ENCODE measurements at places on chromosomes 1 and 21. TPM values are rescaled to one million over a fixed set of nuclear protein-coding genes. Genes with fewer than 3 reads are reported as not detected.

DNA sequence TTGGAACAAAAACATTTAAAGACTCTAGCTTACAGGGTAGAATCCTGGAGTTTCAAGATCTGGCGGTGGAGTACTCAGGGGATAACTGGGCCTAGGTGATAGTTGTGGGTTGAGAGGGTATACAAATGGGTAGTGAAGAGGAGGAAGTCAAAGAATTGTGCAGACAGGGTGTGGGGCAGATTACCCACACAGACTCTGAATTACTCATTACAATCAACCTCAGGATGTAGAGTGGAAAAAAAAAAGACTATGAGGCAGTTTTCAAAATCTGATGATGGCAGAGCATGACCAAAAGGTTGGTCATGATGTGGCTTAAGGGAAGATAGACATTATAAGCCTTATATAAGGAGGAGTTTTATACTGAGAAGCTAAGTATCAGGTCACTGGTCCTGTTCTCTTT is 44.1 kb upstream of the GLIS1 start:
- H3K4me1 ChIP-seq, result no peaks in the 10 kb centered on the region
- H3K36me3 ChIP-seq, result no peaks in the 10 kb centered on the region
- H3K27ac ChIP-seq, result no peak overlapping the region
- H3K27me3 ChIP-seq, result no peaks in the 10 kb centered on the region
- no peak overlapping the region for H3K4me3 ChIP-seq

DNA sequence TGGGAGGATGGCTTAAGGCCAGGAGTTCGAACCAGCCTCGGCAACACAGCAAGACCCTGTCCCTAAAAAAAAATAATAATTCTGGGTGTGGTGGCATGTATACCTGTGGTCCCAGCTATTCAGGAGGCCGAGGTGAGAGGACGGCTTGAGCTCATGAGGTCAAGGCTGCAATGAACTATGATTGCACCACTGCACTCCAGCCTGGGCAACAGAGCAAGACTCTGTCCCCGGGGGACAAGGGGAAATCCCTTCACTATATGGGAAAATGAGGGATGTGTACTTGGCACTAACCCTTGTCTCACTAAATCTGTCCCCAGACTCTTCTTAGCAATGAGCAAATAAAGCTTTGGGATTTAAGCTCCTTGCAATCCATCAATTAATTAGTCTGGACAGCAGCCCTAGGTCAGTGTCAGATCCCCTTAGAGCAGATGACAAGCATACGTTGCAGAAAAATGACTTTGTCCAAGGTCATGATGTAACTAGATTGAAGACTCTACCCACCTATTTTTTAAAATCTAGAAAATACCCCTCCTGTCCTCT is 9.4 kb downstream of the KDM5B start:
- H3K27ac ChIP-seq, result no peak overlapping the region
- DNase-seq, result no peak
- H3K27me3 ChIP-seq, result no peaks in the 10 kb centered on the region
- H3K36me3 ChIP-seq, result no peaks in the 10 kb centered on the region

DNA sequence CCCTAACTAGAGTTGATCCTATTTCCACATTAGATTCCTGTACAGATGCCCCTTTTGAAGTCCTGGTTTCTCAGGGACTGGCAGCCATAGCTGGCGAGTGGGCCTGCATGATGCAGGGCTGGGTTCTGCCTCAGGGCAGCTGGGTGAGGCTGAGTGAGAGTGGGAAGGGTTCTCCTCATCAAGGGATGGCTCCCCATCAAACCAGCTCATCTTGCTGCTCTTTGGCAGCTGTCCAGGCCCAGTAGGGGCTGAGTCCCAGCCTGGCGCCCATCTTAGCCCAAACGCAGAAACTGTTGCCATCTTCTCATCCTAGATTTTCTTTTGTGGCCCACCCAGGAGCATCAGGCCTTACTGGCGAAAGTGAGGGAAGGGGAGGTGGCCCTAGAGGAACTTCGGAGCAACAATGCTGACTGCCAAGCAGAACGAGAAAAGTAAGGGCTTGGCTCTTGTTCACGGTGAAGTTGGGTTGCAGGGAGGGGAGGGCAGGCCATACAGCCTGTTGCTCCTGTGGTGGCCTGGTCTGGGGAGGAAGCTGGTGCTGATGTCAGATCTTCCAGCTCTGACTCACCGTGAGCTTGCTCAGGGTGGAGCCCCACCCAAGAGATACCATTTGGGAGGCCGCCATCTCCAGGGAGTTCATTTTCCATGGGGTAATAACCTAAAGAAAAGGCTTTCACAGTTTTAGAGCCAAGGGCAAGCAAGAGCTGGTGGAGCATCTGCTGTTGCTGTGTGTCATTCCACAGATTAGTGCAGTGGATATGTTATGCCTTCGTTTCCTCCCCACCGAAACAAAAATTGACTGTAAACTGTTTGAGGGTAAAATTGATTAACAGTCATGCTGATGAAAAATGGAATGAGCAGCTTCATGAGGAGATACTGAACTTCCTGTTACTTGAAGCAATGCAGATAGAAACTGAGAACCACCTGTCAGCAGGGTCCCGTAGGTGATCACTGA is 34.7 kb downstream of the TUFT1 start:
- H3K36me3 ChIP-seq, result no peaks in the 10 kb centered on the region
- DNase-seq, result no peak
- no peaks in the 10 kb centered on the region for H3K27me3 ChIP-seq
- H3K4me1 ChIP-seq, result no peaks in the 10 kb centered on the region
- H3K4me3 ChIP-seq, result no peak overlapping the region

DNA sequence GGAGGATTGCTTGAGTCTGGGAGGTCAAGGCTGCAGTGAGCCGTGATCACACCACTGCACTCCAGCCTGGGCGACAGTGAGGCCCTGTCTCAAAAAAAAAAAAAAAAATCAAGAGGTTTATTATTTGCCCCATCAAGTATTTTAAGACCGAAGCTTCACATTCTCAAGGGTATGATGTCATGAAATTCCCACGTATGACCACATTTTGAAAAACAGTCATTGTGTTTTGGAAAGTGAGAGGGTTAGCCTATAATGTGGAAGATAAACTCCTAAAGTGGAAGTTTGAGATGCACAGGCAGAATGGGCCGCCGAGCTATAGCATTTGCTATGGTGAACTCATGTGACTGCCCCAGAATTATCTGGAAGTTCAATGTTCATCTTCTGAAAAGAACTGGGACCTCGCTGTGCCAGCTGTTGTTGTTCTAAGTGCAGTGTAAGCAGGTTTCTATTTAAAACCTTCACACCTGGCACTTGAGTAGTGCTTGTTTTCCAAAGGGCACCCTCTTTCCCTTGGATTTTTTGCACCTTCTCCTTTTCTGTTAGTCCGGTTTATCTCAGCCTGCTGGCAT is 96.9 kb upstream of the SLC25A33 start:
- H3K4me1 ChIP-seq, result peaks cover 14% of the 10 kb centered on the region
- H3K27ac ChIP-seq, result no peak overlapping the region
- no peak for DNase-seq
- no peak overlapping the region for H3K4me3 ChIP-seq
- no peaks in the 10 kb centered on the region for H3K27me3 ChIP-seq
- no peaks in the 10 kb centered on the region for H3K36me3 ChIP-seq

- H3K4me3 ChIP-seq, result no peak overlapping the region
- H3K4me1 ChIP-seq, result no peaks in the 10 kb centered on the region
- no peak for DNase-seq
- no peaks in the 10 kb centered on the region for H3K36me3 ChIP-seq
Observed at GRCh38 chr1:228218513-228219244, 10.8 kb downstream of the OBSCN start.

GRCh38 chr21:25967181-25967900 is 203.2 kb downstream of the APP start:
- H3K27me3 ChIP-seq, result no peaks in the 10 kb centered on the region
- H3K27ac ChIP-seq, result no peak overlapping the region
- H3K36me3 ChIP-seq, result no peaks in the 10 kb centered on the region
- no peak overlapping the region for H3K4me3 ChIP-seq
- no peak for DNase-seq

DNA sequence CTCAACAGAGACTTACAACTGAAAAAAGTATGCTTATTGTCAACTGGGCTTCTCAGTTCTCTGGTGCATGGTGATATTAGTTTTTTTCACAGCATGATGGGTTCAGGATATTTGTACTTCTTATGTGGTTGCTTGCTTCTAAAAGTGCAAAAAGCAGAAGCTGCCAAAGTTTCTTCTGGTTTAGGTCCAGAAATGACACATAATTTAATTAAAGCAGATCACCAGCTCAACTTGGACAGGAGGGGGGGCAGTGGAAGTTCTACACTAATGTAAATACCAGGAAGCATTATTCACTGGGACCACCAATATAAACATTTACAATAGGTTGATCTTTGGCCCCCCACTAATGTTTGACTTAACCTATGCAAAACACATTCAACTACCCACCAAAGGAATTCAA is 354.8 kb upstream of the BRINP3 start:
- H3K4me3 ChIP-seq, result no peak overlapping the region
- no peaks in the 10 kb centered on the region for H3K27me3 ChIP-seq
- no peaks in the 10 kb centered on the region for H3K36me3 ChIP-seq
- no peak for DNase-seq

TSPAN1 gene
- 0.65 TPM for polyA plus RNA-seq

B4GALT2 gene
- polyA plus RNA-seq, result 22.1 TPM

ADAMTS4 gene
- polyA plus RNA-seq, result 0.90 TPM

GRCh38 chr21:37530901-37531351 is 164.4 kb downstream of the DYRK1A start:
- H3K36me3 ChIP-seq, result no peaks in the 10 kb centered on the region
- no peaks in the 10 kb centered on the region for H3K27me3 ChIP-seq
- no peak overlapping the region for H3K4me3 ChIP-seq

GRCh38 chr1:48931506-48932192 is 155.0 kb upstream of the BEND5 start:
- no peaks in the 10 kb centered on the region for H3K36me3 ChIP-seq
- no peak overlapping the region for H3K27ac ChIP-seq
- H3K27me3 ChIP-seq, result no peaks in the 10 kb centered on the region
- H3K4me1 ChIP-seq, result no peaks in the 10 kb centered on the region
- DNase-seq, result no peak
- no peak overlapping the region for H3K4me3 ChIP-seq

SH2D2A gene
- polyA plus RNA-seq, result 0.65 TPM

ADAMTSL4 gene
- 12.1 TPM for polyA plus RNA-seq

ETV3 gene
- polyA plus RNA-seq, result 8.0 TPM

- H3K36me3 ChIP-seq, result no peaks in the 10 kb centered on the region
- no peak overlapping the region for H3K4me3 ChIP-seq
- H3K27me3 ChIP-seq, result no peaks in the 10 kb centered on the region
- no peaks in the 10 kb centered on the region for H3K4me1 ChIP-seq
- H3K27ac ChIP-seq, result no peak overlapping the region
- DNase-seq, result no peak
Observed at GRCh38 chr1:196209265-196209664, 399.0 kb downstream of the KCNT2 start.

GRCh38 chr1:227733751-227734545 is 1.2 kb downstream of the JMJD4 start:
- no peaks in the 10 kb centered on the region for H3K27me3 ChIP-seq
- H3K4me1 ChIP-seq, result peaks cover 33% of the 10 kb centered on the region
- H3K27ac ChIP-seq, result peak overlapping the region; percentile 91
- H3K4me3 ChIP-seq, result peak overlapping the region; percentile 93
- peak; percentile 45 for DNase-seq

- no peaks in the 10 kb centered on the region for H3K4me1 ChIP-seq
- H3K4me3 ChIP-seq, result no peak overlapping the region
- no peak for DNase-seq
- no peak overlapping the region for H3K27ac ChIP-seq
Observed at GRCh38 chr1:55309053-55309452, 93.9 kb upstream of the USP24 start.

NCAM2 gene
- 6.8 TPM for polyA plus RNA-seq

LCE3D gene
- polyA plus RNA-seq, result not detected

ZNF669 gene
- 10.0 TPM for polyA plus RNA-seq

DNA sequence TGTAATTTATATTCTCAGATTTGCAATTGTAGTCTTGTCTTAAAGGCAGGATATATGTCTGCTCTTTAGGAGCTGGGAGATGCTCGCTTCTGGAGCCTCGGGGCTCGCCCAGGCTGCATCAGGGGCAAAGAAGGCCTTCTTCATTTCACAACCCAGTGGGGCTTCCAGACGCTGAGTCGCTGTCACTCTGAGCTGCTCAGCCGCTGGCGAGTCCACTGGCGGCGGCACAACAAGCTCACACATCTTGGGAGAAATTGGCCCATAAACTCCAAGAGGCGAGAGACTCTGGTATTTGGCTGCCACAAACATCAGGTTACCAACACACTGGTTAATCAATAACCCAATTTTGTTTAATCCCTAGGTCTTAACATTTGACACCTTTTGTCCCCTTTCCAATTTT is 216.6 kb downstream of the ATG4C start:
- no peak overlapping the region for H3K4me3 ChIP-seq
- no peak overlapping the region for H3K27ac ChIP-seq
- H3K27me3 ChIP-seq, result no peaks in the 10 kb centered on the region
- no peaks in the 10 kb centered on the region for H3K4me1 ChIP-seq
- no peaks in the 10 kb centered on the region for H3K36me3 ChIP-seq
- DNase-seq, result no peak

GRCh38 chr1:151158326-151158725 is 1.9 kb downstream of the TNFAIP8L2 start:
- H3K4me3 ChIP-seq, result no peak overlapping the region
- no peaks in the 10 kb centered on the region for H3K27me3 ChIP-seq
- no peak overlapping the region for H3K27ac ChIP-seq
- no peak for DNase-seq
- H3K4me1 ChIP-seq, result no peaks in the 10 kb centered on the region
- H3K36me3 ChIP-seq, result no peaks in the 10 kb centered on the region

SPRR2G gene
- polyA plus RNA-seq, result not detected

FCAMR gene
- not detected for polyA plus RNA-seq

DNA sequence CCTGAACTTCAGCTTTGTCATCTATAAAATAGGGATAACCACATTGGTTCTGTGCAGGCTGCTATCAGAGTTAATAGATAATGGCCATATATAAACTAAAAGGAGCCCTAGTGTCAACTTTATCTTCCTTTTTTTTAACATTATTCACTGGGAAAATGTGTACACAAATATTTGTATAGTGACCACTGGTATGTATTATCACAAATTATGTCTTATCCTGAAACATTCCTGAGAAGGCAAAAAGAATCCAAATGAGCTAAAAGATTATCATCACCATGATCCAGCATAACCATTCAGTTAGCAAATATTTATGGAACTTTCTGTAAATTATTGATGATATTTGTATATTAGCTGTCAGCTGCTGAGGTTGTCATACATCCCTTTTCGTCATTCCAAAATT is 16.6 kb downstream of the ANGPTL3 start:
- no peaks in the 10 kb centered on the region for H3K27me3 ChIP-seq
- no peak overlapping the region for H3K4me3 ChIP-seq
- no peaks in the 10 kb centered on the region for H3K36me3 ChIP-seq
- no peaks in the 10 kb centered on the region for H3K4me1 ChIP-seq
- DNase-seq, result no peak

DNA sequence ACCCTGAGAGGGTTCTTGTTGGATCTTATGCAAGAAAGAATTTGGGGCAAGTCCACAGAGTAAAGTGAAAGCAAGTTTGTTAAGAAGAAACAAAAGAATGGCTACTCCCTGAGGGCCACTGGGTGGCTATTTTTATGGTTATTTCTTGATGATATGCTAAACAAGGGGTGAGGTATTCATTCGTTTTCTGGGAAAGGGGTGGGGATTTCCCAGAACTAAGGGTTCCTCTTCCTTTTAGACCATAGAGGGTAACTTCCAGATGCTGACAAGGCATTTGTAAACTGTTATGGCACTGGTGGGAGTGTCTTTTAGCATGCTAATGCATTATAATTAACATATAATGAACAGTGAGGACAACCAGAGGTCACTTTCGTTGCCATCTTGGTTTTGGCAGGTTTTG is 18.2 kb upstream of the IFI6 start:
- no peak overlapping the region for H3K4me3 ChIP-seq
- no peaks in the 10 kb centered on the region for H3K36me3 ChIP-seq

C1orf87 gene
- polyA plus RNA-seq, result 0.04 TPM

All from ovary (tissue), 10 donors.